ENCODE measurements at places on chromosomes 2 and 18.

DNA sequence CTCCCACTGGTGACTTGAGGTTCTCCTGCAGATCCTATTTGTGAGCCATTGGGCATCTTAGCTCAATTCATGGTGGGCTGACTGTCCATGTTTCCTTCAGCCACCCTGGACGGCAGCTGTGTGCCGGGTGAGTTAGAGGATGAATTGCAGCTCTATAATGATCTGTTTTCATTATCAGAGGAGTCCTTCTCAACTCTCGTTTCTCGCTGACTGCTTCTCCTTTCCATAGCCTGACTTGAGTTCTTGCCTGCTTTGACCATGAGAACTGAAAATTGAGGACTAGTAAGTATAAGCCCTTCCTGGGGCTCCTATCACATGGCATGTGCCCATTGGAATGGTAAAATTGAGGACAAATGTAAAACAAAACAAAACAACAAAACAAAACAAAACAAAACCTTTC is 121.8 kb downstream of the CDC42EP3 start:
- DNase-seq = no peak

DNA sequence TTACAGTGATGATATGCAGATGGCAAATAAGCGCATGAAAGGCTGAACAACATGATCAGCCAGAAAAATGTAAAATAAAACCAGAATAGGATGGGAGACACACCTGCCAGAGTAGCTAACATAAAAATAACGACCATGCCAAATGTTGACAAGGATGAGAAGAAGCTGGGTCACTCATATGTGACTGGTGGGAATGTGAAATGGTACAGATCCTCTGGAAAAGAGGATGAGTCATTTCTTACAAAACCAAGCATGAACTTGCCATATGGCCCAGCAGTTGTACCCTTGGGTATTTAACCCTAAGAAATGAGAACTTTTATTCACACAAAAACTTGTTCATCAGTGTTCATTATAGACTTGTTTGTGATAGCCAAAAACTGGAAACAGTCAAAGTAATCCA is 143.8 kb downstream of the SH3BP4 start:
- no peak for DNase-seq

DNA sequence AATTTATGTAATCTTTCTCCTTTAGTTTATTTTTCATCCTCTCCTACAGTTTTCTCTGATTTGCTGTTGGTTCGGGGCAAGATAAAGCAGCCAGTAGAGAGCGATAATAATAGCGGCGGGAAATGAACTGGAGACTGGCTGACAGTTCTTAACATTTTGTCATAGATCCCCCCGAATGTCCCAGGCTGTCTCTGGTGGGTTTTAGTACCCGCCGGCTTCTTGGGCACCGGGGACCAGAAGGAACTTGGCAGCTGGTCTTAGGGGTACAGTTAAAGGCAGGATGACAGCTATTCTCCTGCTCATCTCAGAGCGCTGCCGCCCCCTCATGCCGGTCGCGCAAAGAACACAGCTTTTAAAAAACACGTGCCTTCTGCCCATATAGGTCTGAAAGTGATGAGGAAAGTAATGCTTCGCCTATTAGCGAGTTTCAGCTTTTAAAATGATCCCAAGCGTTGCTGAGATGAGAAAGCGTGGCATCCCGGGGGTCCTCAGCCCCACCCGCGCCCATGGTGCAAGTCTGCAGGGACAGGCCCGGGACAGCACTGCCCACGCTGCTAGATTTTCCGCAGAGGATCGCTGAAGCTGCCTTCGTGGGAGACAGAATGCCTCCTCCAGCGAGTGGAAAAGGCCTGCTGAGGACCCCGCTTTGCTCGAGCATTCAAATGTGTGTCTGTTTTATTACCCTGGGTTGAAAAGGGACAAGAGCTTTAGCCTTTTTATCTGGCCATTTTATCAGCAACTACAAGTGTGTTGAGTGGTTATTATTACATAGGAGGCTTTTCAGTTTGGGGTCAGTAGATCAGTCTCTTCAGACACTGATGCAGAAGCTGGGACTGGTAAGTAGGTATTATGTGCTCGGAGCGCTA is 3.8 kb downstream of the ONECUT2 start:
- DNase-seq = no peak

DNA sequence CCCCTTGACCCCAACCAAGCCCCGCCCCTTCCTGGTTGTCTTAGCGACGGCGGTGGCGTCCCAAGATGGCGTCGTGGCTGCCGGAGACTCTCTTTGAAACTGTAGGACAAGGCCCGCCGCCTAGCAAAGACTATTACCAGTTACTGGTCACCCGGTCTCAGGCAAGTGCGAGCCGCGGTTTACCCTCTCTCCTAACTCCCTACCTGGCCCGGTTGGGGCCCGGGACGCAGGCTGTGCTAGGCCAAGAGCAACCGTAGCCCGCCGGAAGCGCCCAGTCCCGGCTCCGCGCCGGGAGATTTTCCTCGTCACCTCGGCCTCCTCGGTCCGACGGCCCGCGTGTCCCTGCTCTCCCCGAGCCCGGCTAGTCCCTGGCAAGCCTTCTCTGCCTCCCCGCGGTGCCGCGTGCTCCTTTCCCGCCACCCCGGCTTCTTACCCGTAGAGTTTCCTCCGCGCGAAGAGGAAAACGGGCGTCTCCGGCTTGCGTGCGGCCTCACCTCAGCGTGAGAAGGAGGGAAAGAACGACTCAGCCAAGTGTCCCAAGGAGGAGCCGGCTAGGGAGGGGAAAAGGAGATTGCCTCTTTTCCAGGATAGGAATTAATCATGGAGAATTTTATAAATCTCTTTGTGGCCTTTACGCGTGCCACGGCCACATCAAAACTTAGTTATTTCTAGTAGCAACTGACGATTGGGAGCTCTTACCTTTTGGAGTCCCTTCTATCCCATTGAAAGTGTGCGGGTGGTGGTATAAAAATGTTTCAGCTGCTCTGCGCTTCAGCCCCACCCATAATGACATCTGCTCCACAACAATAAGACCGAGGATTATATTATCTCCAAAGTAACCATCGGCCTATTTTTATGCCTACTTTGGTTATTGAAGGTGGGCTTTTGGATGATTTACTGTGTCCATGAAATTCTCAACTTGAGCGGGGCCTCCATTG is at the start of gene FBXO36:
FBXO36 (plus strand) TSS at position 55 of the 938 bp plus-strand sequence; CDS start at position 66, 11 bp downstream.
- peak; percentile 77 for DNase-seq

- DNase-seq = no peak
These were observed 202.3 kb downstream of the MREG start for GRCh38 chr2:215811003-215811402.

DNA sequence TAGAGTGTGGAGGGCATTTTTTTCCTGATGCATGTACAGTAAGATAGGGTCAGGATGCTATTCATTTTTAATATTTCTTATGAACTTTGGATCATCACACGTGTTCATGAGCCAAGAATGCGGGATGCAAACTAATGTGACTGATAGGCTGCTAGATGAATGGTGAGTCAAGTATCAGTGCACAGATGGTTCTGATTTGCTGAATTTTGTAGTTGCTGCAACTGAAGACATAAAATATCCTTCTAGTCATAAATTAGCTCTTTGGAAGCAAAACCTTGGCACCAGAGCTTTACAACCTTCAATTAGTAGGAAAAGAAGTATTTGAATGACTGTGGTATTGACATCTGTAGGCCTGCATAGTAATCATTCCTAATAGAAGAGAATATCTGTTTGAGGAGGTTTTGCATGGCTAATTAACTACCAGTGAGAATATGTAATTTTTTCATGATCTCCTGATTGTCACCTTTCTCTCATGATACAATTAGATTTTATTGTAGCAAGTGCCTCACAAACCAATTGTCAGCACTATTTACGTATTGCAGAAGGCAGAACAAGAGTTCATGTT is 94.0 kb downstream of the VRK2 start:
- no peak for DNase-seq

DNA sequence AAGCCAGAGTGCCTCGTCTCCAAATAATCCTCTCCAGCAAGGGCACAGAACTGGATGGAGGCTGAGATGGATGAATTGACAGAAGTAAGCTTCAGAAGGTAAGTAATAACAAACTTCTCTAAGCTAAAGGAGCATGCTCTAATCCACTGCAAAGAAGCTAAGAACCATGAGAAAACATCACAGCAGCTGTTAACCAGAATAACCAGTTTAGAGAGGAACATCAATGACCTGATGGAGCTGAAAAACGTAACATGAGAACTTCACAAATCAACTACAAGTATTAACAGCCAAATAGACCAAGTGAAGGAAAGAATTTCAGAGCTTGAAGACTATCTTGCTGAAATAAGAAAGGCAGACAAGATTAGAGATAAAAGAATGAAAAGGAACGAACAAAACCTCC is 32.3 kb downstream of the WDPCP start:
- DNase-seq = no peak

DNA sequence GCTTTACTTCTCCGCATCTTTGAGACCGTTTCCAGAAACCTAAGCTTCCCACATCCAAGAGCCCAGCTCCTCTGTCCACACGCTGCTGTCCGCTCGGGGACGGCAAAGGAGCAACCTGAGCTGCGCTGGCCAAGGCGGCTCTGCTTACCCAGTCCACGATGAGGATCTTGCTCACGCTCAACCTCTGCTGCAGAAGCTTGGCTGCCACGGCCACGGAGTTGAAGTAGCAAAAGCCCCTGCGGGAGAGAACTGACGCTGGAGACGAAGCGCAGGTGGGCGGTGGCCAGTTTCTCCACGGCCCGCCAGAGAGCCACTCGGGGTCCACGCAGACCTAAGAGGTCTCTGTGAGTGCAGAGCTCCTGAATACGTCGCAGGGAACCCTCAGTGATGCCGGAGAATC is 236.1 kb downstream of the TWIST2 start:
- no peak for DNase-seq

- DNase-seq = no peak
These were observed 92.8 kb upstream of the MSH2 start for GRCh38 chr2:47309952-47310800.

DNA sequence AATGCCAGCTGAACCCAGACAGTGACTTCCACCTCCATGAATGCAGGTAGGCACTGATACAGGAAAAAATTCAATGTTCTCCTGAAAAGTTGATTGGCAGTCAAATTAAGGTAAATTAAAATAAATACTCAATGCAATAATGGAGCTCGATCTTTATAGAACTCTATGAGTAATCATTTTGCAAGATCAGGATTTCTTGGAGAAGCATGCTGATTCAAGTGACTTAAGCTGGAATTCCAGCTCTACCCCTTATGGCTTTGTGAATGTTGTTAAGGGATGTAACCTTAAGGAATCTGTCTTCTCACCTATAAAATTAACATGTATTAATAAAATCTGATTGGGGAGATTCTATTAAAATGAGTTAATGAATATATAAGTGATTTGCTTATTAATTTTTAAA is 145.1 kb downstream of the QPCT start:
- no peak for DNase-seq

- no peak for DNase-seq
These were observed 905.1 kb downstream of the NRXN1 start for GRCh38 chr2:50126845-50127244.

DNA sequence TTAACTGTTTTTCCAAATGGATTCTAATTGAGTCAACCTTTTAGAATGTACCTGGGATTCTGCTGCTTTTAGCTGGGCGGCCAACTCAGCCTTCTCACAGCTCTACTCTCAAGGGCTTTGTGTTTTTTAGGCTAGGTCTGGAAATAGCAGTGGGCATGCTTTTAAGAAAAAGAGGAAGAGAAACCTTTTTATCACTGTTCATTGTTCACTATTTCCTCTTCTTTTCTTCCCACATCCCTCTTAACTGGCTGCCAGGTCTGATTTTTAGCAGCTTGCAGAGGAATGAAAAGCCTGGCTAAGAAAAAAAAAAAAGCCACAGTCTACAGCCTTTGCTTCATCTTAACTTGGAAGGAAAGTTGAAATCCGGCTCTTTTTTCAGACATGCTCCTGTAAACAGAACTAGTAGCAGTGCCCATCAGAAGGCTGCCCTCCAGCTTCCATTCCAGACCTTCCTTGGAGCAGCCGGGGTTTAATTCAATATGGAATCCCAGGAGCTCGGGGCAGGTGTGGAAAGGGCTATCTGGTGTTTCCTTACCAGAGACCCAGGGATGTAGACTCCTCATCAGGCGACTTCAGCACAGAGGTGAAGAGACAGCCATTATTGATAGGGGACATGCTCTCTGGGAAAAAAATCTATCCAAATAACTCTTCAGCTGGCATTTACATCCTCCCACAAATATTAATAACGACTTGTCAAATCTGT is 230.7 kb downstream of the MYO3B start:
- no peak for DNase-seq

- DNase-seq = no peak
These were observed 768.4 kb downstream of the TDRD15 start for GRCh38 chr2:21892140-21892539.

GRCh38 chr2:44490726-44491125 is 129.0 kb downstream of the CAMKMT start:
- no peak for DNase-seq

- DNase-seq = no peak
These were observed 107.7 kb downstream of the HNMT start for GRCh38 chr2:138071720-138072719.

DNA sequence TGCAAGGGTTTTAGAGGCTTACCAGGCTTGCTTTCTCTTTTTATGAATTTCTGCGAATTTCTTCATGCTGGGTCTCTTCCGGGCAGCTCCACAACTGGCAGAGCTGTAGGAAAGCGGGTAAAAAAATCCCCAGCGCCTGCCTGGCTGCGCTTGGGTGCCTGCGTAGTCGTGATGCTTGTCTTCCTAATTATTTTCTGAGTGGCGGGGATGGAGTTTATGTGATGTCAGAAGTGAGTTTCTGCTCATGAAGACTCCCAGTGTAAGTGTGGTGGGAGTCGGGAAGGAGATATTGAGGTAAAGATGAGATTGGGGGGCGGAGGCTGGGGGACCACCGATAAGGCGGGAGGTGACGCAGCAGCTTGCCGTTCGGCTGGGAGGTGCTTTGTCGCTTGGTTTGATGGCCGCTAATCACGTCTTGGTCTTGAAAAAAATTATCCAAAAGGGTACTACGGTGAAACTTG is 229.8 kb downstream of the LDLRAD4 start:
- DNase-seq = no peak

DNA sequence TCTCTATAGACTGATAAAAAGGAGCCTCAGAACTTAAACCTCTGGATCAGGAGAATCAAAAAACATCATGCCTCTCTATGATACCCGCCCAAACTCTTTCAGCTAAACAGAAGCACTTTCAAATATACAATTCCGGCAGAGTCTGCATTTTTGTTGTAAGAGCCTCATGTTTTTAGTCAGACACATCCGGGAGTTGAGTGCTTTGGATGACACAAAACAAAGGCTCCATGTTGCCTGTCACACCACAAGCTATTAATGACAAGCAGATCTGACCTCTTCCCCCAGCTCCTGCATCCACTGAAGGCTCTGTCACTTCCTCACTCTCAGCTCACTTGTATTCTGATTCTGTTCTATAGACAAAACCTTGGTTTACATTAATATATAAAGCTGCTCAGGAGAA is 33.2 kb downstream of the SLC38A11 start:
- DNase-seq = no peak

Data from stimulated activated CD8-positive, alpha-beta memory T cell treated with anti-CD3 and anti-CD28 coated beads, Interleukin-4, amount 100 ng/mL, for 1 hour (primary cell).